Effector memory CD4-positive, alpha-beta T cell (primary cell): ENCODE measurements at places on chromosomes 16 and 17.

DNA sequence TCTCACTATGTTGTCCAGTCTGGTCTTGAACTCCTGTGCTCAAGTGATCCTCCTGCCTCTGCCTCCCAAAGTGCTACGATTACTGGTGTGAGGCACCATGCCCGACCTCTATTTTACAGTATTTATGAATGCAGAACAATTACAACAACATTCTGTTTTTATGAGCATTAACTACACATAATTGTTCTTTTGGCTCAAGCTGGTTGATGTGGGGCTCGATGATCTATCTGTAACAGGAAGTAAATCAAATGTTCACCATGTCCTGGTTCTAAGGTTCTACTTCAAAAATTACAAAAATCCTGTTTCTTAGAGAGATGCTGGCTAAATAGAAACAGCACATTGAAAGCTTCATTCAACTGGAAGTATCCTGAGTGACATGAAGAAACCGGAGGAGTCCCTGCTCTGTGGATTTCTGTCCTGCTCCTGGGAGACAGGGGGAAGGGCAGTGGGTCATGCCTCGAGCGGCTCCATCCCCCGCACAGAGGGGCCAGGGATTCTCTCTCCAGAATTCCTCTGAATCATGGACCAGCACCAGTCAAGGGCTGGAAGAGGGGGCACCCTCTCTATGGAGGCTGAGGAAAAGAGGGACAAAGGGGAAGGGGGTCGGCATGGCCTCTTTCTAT, 31.5 kb downstream of the FA2H start:
- no peak for DNase-seq

- DNase-seq, result no peak
Observed at GRCh38 chr17:4449736-4450135, 16.0 kb downstream of the SPNS3 start.

GRCh38 chr17:1730326-1731193, 6.1 kb downstream of the WDR81 start:
- no peak for DNase-seq

DNA sequence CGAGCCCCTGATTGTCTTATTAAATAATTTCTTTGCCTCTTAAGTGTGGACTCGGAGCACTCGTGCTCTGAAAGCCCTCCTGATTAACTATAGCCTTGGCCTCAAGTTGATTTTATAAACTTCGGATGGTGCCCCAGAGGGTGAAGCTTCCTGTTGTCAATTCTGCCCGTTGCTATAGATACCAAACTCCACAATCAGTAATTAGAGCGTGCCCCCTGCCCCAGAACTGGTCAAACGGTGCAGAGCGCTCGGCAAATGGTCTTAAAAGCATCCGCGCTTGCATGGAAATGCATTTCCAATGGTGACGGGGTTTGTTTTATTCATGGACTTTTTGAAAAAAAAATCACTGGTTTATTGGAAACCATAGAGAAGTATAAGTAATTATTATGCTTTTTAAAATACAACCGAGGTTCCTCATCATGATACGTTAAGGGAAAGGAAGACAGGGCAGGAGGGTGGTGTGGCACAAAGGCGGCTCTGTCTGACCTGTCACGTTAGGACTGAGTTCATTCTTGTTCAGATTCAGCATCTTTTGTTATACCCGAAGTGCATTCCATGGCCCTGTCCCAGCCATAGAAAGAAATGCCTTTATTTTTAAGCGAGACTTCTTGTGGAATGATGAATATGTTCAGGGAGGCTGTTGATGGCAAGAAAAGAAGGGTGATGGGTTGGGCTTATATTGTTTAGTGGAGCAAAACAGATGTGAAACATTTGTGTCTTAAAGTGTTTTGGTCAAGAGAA, 476.4 kb downstream of the MAF start:
- DNase-seq, result no peak

DNA sequence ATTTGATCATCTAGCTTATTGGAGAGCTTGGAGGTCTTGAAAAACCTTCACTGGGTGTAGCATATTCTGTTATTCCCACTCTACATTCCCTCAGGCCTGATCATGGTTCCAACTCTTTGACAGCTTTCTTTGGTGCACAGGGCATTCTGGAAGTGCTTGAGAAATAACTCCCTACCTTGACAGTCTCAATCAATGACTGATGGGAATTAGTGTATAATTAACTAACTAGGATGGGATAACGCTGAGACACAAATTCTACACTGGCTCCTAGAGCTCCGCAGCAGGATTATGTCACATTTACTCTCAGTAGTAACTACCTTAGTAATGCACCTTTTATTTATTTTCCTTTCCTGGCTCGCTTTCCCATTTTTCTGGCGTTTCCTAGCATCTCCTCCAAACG, 236.4 kb downstream of the MAP2K6 start:
- DNase-seq, result no peak

DNA sequence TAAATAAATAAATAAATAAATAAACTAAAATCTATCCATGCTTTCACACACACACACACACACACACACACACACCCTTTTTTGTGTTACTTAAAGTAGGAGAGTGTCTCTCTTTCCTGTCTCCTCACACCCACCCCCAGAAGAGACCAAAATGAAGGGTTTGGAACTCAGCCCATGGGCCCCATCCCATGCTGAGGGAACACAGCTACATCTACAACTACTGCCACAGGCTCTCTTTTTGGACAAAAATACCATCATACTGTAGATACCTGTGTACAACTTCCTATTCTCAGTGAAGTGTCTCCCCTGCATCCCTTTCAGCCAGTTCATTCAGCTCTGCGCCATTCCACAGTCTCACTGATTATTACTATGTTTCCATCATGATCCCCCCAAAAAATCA, 1.9 kb upstream of the HBA2 start:
- DNase-seq, result no peak

DNA sequence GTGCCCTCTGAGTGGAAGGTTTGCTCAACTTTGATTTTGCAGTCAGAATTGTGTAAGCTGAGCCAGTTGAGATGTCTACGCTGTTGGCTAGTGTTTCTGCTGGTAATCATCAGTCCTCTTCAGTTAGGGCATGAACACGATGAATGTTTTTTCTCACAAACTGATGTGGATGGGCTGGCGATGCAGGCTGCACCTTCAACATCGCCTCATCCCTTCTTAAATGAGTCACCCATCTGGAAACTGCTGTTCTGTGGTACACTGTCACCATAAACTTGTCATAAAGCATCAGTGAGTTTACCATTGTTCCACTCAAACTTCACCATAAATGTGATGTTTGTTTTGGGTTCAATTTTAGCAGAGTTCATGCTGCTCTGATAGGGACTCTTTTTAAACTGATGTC, 8.4 kb downstream of the C16orf95 start:
- no peak for DNase-seq

DNA sequence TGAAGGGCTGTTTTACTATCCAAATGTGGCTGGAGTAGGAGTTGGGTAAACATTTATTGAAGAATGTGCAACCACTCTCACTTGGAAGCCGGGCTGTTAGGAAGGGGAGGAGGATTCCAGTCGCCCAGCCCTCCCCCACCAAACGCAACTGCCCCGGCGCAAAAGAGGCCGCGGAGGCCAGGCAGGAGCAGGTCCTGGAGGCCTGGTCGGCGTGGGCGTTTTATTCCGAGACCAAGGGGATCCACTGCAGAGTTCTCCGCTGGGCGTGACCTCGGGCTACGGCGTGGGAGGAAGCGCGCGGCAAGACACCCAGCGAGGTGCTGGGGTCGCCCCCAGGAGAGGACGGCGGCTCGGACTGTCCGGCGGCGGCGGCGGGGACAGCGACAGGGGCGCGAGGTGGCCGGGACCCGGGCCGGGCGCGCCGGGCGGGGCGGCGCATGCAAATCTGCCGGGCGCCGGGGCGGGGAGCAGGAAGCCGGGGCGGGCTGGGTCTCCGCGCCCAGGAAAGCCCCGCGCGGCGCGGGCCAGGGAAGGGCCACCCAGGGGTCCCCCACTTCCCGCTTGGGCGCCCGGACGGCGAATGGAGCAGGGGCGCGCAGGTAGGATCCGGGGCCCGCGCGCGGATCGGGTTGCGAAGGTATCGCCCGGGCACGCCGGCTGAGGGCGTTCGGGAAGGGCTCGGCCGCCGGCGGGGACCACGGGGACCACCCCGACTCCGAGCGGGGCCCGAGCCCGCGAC, at the start of gene IL4R:
TSS of gene IL4R (plus strand) at position 553 of the 739 bp plus-strand sequence. CDS start 26,230 bp downstream, outside the sequence.
- peak; percentile 56 for DNase-seq

DNA sequence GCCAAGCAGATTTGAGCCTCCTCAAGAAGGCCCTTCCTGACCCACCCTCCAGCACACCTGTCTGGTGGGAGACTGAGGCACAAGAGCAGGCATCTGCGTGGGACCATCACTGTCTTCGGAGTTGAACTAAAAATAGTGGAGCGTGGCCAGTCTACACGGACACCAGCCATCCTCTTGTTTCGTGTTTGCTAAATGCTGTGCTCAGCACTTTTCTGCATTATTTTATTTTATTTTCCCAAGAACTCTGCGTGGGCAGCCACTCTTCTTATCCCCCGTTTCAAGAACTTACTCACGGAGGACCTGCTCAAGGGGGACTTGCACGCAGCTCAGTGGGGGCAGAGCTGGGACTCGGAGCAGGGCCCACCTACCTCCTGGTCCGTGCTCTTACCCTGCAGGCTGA, 60.8 kb downstream of the SOCS3 start:
- DNase-seq, result no peak

DNA sequence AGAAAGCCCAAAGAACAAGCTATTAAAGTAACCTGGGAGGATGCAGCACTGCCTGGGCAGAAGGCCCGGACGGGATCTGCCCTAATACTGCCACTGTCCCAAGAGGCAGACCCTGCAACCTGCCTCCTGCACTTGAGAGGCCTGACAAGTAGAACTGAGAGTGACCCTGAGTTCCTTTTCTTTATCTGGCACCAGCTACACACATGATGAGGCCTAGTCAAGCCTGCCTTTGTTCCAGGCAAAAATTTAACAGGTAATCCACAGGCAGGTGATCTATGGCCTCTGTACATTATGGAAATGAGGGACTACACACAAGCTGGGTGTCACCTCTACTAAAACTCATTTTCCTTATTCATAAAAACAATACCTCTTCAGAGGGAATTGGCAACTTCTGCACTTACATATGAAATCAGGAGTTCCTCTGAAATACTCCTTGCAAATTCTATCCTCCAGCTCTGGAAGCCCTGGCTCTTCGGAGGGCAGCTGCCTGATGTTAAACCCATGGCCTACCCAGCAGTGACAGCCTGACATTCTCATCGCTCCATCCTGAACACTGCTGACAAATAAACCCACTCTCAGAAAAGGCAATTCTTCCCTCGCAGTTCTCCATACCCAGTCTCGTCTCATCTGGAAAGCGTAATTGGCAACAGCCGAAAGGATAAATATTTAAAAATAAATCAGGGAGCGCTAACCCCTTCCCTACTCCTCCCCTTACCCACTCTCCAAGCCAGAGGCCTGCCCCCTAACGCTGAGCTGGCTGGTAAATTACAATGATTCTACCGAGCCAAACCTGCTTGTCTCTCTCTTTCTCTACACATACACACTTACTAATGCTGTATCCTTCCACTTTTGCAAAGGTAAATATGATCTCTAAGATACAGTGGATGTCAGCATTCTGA, 2.5 kb upstream of the ZFHX3 start:
- DNase-seq, result no peak
